HCT116 (cell line): ENCODE measurements at places on chromosomes 4 and X. TPM values are rescaled to one million over a fixed set of nuclear protein-coding genes. Genes with fewer than 3 reads are reported as not detected.

- no peaks in the 10 kb centered on the region for H3K27me3 ChIP-seq
- no peak overlapping the region for H3K27ac ChIP-seq
- H3K4me3 ChIP-seq: no peak overlapping the region
- no peaks in the 10 kb centered on the region for H3K4me1 ChIP-seq
Observed at GRCh38 chr4:140691369-140691768, 64.8 kb downstream of the TBC1D9 start.

DNA sequence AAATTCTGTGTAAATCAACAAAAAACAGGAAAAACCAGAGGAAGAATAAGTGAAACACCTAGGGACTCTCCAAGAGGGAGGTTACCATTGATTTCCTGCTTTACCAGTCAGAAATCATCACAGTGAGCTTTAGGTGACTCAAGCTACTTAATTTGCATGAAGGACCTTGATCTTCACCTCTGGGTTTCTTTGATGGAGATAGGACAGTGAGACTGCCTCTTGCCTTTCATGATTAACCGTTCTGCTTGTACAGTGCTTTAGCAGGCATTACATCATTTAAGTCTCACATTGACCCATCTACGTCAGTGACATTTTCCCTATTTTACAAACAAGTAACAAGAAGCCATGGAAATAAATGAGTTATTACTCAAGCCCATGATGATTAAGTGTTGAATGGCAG, 3.4 kb upstream of the GK start:
- H3K27ac ChIP-seq: no peak overlapping the region
- DNase-seq: no peak
- H3K4me3 ChIP-seq: no peak overlapping the region
- no peaks in the 10 kb centered on the region for H3K4me1 ChIP-seq
- H3K36me3 ChIP-seq: no peaks in the 10 kb centered on the region
- H3K27me3 ChIP-seq: no peaks in the 10 kb centered on the region

- H3K27ac ChIP-seq: peak overlapping the region; percentile 90
- no peak for DNase-seq
- no peaks in the 10 kb centered on the region for H3K27me3 ChIP-seq
Observed at GRCh38 chr4:38664706-38665401, 855 bp downstream of the KLF3 start.

- H3K4me3 ChIP-seq: no peak overlapping the region
- peaks cover 32% of the 10 kb centered on the region for H3K36me3 ChIP-seq
- no peak overlapping the region for H3K27ac ChIP-seq
- H3K27me3 ChIP-seq: no peaks in the 10 kb centered on the region
Observed at GRCh38 chr4:55405073-55405472, 9.3 kb downstream of the TMEM165 start.

GRCh38 chr4:40316782-40317635, 18.1 kb upstream of the CHRNA9 start:
- peak overlapping the region; percentile 58 for H3K27ac ChIP-seq
- DNase-seq: peak; percentile 80
- H3K36me3 ChIP-seq: no peaks in the 10 kb centered on the region
- H3K4me3 ChIP-seq: peak overlapping the region; percentile 44
- peaks cover 11% of the 10 kb centered on the region; the same call in 1 of the 2 replicates for H3K4me1 ChIP-seq

DNA sequence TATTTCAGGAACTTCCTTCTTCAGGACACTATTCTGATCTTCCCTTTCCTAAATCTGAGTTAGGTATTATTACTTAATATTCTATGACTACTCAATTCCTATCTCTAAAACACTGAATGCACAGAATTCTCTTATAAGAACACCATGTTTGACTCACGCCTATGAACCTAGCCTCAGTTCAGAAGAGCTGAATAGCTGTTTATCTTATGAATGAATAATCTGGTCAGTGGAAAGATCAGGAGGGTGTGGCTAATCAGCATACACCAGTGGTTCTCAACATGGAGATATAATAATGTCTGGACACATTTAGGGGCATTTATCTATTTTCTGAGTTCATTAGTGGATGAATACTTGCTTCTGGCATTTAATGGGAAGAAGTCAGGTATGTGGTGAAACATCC, 24.2 kb downstream of the EPHA5 start:
- H3K27me3 ChIP-seq: no peaks in the 10 kb centered on the region
- no peak overlapping the region for H3K4me3 ChIP-seq
- DNase-seq: no peak
- H3K36me3 ChIP-seq: no peaks in the 10 kb centered on the region
- no peak overlapping the region for H3K27ac ChIP-seq
- H3K4me1 ChIP-seq: no peaks in the 10 kb centered on the region

DNA sequence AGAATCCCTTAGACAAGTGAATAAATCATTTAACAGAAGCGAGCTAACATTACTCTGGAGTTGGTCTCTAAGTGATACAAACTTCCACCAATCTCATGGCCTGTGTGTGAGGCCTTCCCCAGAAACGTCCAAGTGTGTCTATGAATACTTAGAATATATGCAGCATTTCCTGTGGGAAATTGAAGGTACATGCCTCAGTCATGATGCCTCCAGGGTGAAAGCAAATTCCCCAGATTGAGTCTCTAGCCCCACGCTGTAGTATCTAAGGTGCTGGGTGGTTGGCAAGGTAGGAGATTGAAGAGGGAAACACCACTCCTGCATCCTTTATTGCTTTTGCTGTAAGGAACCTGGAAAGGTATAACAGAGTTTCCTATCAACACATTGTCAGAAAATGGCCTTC, 113.8 kb downstream of the IL13RA2 start:
- no peak for DNase-seq
- H3K27ac ChIP-seq: no peak overlapping the region

- H3K4me1 ChIP-seq: no peaks in the 10 kb centered on the region
- H3K4me3 ChIP-seq: no peak overlapping the region
- H3K36me3 ChIP-seq: no peaks in the 10 kb centered on the region
- H3K27ac ChIP-seq: no peak overlapping the region
- no peak for DNase-seq
Observed at GRCh38 chrX:95675011-95675410, 1009.6 kb upstream of the DIAPH2 start.

Gene CT47B1
- total RNA-seq: not detected

Gene GPR82
- total RNA-seq: not detected

Gene MSX1
- total RNA-seq: 59.9 TPM

Gene ANK2
- 5.6 TPM for total RNA-seq
